Naive thymus-derived CD4-positive, alpha-beta T cell (primary cell): ENCODE measurements at places on chromosomes 5 and 9. TPM values are rescaled to one million over a fixed set of nuclear protein-coding genes. Genes with fewer than 3 reads are reported as not detected.

Gene ELOVL7
- 0.48 and 0.56 TPM in 2 replicates for total RNA-seq

- no peak for DNase-seq
These were observed 10.4 kb downstream of the GMCL2 start for GRCh38 chr5:178176791-178177190.

GRCh38 chr5:122394284-122394930, 82.4 kb downstream of the SNCAIP start:
- DNase-seq: no peak

DNA sequence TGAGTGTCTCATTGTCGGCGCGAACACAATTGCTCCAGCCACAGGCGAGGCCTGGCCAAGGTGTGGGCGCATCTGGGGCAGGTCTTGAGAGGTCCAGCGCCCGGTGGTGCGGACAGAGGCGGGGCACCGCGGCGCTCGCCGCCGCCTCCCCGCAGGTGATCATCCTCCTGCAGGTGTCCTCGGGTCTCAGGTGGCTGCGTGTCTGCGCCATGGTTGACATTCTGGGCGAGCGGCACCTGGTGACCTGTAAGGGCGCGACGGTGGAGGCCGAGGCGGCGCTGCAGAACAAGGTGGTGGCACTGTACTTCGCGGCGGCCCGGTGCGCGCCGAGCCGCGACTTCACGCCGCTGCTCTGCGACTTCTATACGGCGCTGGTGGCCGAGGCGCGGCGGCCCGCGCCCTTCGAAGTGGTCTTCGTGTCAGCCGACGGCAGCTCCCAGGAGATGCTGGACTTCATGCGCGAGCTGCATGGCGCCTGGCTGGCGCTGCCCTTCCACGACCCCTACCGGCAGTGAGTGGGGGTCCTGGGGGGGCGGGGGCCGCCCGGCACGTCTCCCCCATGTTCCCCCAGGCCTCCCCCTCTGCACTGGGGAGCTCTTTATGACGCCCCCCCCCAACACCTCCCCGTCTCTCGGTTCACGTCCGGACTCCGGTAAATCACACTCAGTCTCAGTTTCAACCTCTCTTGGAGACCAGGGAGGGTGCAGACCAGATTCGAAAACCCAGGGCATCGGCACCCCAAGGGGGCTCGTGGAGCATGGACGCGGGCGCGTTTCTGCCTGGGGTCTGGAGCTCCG, 446 bp downstream of the NXNL2 start:
- DNase-seq: no peak

Gene LRRC19
- total RNA-seq: not detected

Gene SEMA6A
- total RNA-seq: not detected

Gene INSL4
- total RNA-seq: not detected

- no peak for DNase-seq
These were observed 190.0 kb downstream of the MED10 start for GRCh38 chr5:6188344-6188743.

Gene OTP
- not detected for total RNA-seq

- no peak for DNase-seq
These were observed 1.6 kb upstream of the OBP2B start for GRCh38 chr9:133210609-133211008.

- DNase-seq: no peak
These were observed 57.9 kb downstream of the ABHD17B start for GRCh38 chr9:71853084-71853483.

Gene AK8
- total RNA-seq: not detected

- DNase-seq: no peak
These were observed 107.9 kb upstream of the ALDH1B1 start for GRCh38 chr9:38284588-38285051.

GRCh38 chr5:33789567-33789957, 102.2 kb downstream of the ADAMTS12 start:
- DNase-seq: no peak

Gene SPINK7
- not detected for total RNA-seq
